ENCODE measurements at places on chromosomes 6 and 20. TPM values are rescaled to one million over a fixed set of nuclear protein-coding genes. Genes with fewer than 3 reads are reported as not detected.

The METTL24 gene
- total RNA-seq = not detected

The DEFB124 gene
- total RNA-seq = not detected

The MEI4 gene
- not detected for total RNA-seq

The SDHAF4 gene
- 6.7 TPM for total RNA-seq

The C20orf141 gene
- not detected for total RNA-seq

The SMPDL3A gene
- 9.1 TPM for total RNA-seq

The PTCRA gene
- total RNA-seq = not detected

The SLC25A27 gene
- 3.1 TPM for total RNA-seq

The BMP5 gene
- not detected for total RNA-seq

The LIN28B gene
- total RNA-seq = not detected

The PDSS2 gene
- 10.5 TPM for total RNA-seq

The ACTR5 gene
- 4.7 TPM for total RNA-seq

The ADGRG6 gene
- 20.6 TPM for total RNA-seq

The ADGB gene
- not detected for total RNA-seq

The PRICKLE4 gene
- total RNA-seq = 0.28 TPM

The OR2H1 gene
- total RNA-seq = not detected

The XKR7 gene
- total RNA-seq = not detected
